LHCN-M2 (cell line): ENCODE measurements at places on chromosomes 3 and 15. TPM values are rescaled to one million over a fixed set of nuclear protein-coding genes. Genes with fewer than 3 reads are reported as not detected.

- DNase-seq: no peak
Observed at GRCh38 chr3:42601896-42602581, 1.6 kb downstream of the NKTR start.

- DNase-seq: no peak
Observed at GRCh38 chr3:37256447-37256846, 82.1 kb upstream of the LRRFIP2 start.

DNA sequence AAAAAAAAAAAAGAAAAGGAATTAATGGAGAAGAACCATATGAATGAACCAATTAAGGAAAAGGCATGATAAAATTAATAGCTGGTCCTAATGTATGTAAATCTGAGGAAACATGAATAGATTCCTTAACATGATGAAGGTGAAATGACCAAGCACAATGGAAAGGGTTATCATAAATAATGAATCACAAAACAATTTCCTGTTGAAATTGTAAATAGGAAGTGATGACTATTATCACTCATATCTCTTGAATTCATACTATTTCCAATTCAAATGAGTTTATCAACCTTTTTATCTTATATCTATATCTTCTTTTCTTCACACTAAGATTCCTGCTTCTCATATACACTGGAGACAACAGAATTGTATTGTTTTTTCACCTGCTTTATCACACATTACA, 32.0 kb downstream of the AADACL2 start:
- DNase-seq: no peak

DNA sequence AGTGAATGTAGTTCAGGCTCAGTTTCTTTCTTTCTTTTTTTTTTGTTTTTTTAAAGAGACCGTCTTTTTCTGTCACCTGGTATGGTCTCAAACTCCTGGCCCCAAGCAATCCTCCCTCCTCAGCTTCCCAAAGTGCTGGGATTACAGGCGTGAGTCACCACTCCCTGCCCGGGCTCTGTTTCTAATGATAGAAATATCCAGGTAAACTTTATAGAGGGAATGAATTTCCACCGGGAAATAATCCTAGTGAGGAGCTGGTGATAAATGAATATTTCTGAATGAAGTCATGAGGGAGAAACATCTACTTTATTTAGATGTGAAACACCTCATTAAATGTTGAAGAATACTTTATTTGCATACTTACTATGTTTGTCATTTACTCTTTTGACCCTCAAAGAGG, 7.2 kb downstream of the RNF13 start:
- no peak for DNase-seq

DNA sequence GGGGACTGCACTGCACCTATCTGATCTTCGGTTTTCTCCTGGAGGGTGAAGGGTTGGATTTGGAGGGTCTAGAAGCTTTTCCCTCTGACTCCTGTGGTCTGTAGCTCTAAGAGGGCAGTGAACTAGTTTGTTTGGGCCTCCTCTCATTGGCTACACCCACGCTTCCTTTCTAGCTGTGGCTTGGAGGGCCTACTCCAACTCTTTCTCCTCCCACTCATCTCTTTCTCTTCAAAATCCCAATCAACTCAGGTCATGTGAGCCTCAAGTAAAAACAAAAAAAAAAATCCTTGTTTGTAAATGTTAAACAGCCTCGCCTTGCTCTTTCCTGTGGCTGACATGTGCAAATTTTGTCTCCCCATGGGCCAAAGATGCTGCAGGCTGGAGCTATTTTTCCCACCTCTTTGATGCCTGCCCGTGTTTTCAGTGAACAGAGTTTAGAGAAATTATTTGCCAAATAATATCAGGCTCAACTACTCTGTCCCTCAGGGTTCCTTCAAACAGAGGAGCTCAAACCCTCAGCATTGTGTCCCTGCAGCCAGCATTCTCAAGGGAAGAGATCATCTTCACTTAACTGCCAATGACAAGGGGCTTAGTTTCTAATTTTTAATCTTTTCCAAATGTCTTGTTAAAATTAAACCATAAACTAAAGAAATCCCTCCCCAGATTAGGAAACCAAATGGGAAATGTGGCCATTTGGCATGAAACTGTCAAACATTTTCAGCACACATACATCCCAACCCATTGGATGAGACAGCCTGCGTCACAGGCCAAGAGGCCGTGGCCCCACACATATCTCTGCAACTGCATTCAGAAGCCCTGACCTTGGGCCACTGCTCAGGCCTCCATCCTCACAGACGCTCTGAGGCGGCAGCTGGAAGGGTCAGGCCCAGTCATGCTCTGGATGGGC, 114.8 kb upstream of the THBS1 start:
- no peak for DNase-seq

Gene LIPC
- total RNA-seq: 0.40 and 1.3 TPM in 2 replicates
